ENCODE measurements at places on chromosomes 3 and 15. TPM values are rescaled to one million over a fixed set of nuclear protein-coding genes. Genes with fewer than 3 reads are reported as not detected.

GRCh38 chr3:195124378-195124992 lies 146.5 kb downstream of the XXYLT1 start:
- DNase-seq: no peak

Gene SLC38A3
- not detected for total RNA-seq

DNA sequence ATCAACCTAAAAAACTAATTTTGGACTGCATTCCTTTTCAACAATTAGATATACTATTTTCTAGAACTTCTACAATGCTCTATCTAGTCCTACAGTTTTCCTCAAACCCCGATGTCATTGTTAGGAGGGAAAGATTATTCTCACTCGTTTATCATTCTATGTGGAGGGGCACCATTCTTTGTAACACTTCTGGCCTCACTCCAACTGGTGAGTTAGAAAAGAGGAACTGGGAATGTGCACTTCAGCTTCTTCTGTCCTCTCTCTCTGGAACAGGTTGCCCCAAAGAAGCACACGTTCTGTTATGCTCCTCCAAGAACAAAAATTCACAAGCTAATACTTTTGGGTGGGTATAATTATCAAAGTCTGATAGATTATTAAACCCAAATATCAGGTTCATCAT lies 137.9 kb downstream of the UACA start:
- no peak for DNase-seq

Gene ANKRD34C
- not detected for total RNA-seq

DNA sequence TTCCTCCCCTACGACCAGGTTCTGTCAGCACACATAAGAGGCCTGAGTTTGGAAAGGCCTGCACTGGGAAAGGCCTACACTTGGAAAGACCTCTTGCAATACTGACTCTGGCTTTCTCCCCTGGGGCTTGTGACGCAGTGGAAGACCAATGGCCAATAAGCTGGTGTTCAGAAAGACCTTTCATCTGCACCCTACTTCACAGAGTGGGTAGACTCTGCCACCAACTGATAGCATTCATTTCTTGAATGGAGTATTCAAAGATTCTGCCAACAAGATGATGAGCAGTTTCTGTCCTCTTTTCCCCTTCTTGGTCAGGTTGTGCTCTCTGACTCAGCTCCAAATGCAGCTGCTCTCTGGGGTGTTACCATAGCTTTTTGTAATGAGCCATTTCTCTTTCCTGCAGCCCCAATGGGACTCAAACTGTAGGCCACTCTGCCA lies 48.8 kb downstream of the TIPARP start:
- no peak for DNase-seq

Gene UACA
- 2.5 TPM for total RNA-seq

DNA sequence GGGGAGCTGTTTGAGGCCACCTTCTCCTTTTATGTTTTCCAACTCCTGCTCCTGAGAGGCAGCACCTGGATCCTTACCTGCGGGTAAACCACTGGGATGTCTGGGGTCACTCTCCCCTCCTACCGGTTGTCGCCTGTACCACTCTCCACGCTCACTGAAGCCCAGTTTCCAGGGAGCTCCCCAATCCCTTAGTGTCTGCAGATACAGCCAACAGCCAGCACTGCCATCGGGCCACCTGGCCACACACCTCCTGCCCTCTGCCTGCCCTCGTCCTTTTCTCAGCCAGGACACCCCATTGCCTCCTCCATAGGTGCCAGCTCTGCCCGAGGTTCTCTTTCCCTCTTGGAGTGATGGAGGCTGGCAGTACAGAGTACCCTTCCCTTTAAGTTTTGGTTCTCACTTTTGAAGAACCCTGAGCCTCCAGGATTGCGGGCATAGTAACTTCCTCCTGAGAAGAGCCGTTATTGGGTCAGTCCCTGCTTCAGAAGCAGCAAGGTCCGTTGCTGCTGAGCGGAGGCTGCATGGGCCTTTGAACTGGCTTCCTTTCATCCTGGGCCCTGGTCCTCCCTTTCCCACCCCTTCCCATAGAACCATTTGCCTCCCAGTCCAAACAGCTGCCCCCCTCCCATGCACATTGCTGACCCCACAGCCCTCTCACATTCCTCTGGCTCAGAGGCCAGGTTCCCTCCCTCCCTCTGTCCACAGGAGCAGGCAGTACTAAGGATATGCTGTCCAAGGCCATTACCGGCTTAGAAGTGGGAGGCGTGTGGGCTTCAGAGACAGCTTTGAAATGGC lies 30.9 kb downstream of the ARNT2 start:
- DNase-seq: no peak

DNA sequence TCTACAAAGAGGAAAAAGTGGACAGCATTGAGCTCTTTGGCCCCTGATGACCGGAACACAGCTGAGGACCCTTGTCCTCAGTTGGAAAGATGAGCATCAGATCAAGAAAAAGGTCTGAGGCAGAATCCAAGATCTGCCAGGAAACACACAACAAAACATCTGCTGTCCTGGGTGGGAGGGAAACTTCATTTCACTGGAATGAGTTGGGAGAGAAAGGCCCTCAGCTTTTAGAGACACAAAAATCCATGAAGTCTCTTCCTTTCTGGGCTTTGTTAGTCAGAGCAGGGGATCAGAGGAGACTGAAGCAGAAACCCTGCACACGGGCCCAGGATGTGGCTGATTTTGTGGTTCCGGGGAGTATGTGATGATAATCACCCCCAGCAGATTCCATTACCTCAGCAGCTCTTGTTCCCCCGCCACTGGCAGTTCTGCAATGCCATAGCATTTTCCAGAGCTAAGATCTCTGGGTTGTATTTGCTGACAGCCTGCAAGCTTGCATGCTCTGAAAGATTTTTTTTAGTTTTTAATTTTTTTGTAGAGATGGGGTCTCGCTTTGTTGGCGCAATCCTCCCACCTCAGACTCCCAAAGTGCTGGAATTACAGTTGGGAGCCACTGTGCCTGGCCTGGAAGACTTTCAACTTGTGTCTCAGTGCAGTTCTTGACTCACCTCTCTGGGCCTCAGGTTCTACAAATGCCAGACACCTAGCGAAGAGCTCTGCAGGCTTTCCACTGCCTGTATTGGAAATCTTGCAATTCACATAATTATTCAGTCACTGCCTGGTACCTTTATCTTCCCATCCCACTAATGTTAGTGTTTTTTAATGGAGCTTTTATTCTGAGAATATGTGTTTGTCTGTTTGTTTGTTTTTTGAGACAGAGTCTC lies 5.8 kb upstream of the TATDN2 start:
- peak; percentile 83 for DNase-seq

GRCh38 chr3:172069478-172069877 lies 30.1 kb downstream of the FNDC3B start:
- no peak for DNase-seq

Gene ISLR
- not detected for total RNA-seq

GRCh38 chr15:64749167-64749566 lies 26.2 kb downstream of the RBPMS2 start:
- no peak for DNase-seq

DNA sequence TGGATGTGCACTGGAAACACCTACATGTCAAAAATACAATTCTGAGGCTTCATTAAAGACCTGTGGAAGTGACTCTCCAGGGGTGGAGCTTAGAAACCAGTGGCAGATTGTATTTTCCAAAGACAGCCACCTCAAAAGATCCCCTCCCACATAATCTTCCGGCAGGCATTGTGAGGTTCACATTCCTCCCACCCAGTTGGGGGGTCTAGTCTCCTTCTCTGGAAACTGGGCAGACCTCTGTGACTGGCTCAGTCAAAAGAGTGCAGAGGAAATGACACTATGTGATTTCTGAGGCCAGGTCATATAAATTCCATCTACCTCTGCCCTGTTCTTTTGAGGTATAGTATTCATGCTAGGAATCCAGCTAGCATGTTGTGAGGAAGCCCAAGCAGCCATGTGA lies 1.9 kb upstream of the CFAP92 start:
- DNase-seq: no peak

Gene SEMA4B
- 9.2 TPM for total RNA-seq

DNA sequence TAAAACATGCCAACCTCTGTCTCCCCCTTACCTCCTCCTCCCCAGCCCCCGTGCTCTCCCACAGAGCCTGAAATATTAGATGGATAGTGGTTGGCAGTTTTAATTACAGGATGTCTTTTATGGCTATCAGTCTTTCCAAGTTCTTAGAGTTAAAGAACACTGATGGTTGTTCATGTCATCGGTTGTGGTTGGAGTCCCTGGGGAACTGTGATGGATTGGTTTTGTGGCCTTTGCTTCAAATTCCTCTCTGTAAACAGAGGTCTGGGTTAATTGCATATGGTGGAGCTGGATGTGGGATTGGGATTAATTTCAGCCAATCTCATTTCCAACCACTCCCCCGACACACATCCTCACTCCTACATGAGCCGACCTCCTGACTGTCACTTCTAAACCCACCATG lies 164.5 kb upstream of the PROK2 start:
- DNase-seq: no peak
